ENCODE measurements at places on chromosomes 6 and 20.

GRCh38 chr6:105644073-105644489 lies 241.2 kb upstream of the PREP start:
- no peak for DNase-seq

DNA sequence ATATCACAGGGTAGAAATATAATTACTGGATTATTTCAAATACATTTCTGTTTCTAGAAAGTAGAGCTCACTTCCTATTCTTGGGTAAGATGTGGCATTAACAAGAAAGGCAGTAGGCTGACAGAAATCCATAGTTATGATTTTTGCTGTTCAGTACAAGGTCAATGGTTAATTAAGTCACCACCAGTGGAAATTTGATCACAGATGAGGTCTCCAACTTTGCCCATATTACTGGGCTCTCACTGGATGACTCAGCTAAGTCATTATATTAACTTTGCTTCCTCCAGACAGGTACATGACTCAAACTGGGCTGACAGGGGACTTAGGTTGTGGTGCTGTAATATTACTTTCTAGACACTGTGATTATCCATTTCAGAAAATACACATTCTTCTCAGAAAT lies 212.4 kb downstream of the GRIK2 start:
- DNase-seq, result no peak

GRCh38 chr6:6724539-6725467 lies 136.3 kb downstream of the LY86 start:
- DNase-seq, result peak; percentile 37

DNA sequence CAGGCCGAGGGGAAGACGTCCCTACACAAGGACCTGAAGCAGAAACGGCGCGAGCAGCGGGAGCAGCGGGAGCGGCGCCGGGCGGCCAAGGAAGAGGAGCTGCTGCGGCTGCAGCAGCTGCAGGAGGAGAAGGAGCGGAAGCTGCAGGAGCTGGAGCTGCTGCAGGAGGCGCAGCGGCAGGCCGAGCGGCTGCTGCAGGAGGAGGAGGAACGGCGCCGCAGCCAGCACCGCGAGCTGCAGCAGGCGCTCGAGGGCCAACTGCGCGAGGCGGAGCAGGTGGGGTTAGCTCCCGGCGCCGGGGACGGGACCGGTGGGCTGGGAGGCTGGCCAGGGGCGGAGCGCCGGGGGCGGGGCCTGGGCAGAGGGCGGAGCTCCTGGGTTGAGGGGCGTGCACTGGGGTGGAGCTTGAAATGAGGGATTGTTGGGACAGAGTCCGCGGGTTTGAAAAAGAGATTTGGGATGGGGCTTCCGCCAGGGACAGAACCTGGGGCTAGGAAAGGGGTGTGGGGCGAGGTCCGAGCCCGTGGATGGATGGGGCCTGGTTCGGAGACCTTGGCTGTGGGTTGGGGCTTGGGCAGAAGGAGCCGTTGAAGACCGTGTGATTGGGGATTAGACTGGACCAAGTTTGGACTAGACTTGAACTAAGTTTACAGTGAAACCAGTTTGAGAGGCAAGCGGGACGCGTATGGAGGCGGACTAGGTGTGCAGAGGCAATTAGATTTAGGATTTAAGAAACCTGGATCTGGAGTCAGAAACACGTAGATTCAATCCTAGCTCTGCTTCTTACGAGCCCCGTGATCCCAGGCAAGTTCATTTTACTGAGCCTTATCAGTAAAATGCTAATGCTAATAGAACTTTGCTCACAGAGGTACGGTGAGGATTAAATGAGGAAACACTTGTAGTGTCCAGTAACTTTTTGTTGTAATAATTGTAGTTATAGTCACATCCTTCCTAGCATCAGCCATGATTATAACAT lies 20.9 kb downstream of the DEF6 start:
- no peak for DNase-seq
